ENCODE measurements at places on chromosomes 2 and 18. TPM values are rescaled to one million over a fixed set of nuclear protein-coding genes. Genes with fewer than 3 reads are reported as not detected.

DNA sequence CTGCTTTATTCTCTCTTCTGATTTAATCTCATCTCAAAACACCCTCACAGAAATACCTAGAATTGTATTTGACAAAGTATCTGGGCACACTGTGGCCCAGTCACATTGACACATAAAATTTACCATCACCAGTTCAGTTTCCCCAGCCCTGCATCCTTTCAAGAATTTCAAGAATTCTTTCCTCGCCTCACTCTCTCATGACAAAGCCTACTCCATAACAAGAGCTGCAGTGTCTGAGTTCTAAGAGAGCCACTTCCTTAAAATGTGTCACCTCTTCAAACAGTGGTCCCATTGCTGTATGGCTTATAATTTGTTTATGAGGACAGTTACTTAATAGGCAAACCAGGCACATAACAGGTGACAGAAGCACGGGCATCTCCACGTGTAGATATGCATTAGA is 90.9 kb upstream of the STK39 start:
- DNase-seq, result no peak
- H3K36me3 ChIP-seq, result no peaks in the 10 kb centered on the region
- no peaks in the 10 kb centered on the region for H3K4me1 ChIP-seq
- no peak overlapping the region for H3K4me3 ChIP-seq

- no peaks in the 10 kb centered on the region for H3K36me3 ChIP-seq
- peaks cover 61% of the 10 kb centered on the region for H3K4me1 ChIP-seq
- no peak overlapping the region for H3K4me3 ChIP-seq
- no peak for DNase-seq
- no peaks in the 10 kb centered on the region for H3K27me3 ChIP-seq
- peak overlapping the region; percentile 73 for H3K27ac ChIP-seq
These were observed 122.9 kb downstream of the COPS8 start for GRCh38 chr2:237208373-237209260.

DNA sequence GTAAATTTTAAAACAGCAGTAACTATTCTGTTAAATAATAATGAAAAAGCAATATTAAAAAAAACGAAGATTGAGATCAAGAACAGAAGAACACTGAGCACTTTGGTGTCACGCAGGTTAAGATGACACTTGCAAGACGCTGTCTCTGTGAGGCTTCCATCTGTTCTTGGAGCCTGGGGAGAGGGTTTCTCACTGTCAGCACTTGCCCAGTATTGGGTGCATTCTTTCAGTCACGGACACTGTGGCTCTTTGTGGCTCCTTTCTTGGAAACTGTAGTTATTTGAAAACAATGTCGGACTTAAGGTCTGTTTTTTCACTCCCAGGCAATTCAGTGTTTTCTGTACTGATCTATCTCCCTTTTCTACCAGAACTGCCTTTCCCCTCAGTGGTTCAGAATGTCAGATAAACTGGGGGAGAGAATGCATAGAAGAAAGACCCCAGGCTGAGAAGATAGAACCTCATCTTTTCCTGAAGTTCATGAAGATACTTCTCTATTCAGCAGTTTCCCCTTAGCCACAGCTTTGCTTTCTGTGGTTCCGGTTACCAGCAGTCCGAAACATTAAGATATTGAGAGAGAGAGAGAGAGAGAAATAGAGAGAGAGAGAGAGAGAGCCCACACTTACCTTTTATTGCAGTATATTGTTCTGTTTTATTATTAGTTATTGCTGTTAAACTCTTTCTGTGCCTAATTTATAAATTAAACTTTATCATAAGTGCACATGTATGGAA is 283.3 kb downstream of the DCDC2C start:
- H3K36me3 ChIP-seq, result no peaks in the 10 kb centered on the region
- no peak overlapping the region for H3K27ac ChIP-seq
- no peak overlapping the region for H3K4me3 ChIP-seq
- no peaks in the 10 kb centered on the region for H3K4me1 ChIP-seq
- DNase-seq, result no peak
- no peaks in the 10 kb centered on the region for H3K27me3 ChIP-seq

GRCh38 chr18:13572721-13573120 is 153.6 kb downstream of the FAM210A start:
- H3K36me3 ChIP-seq, result no peaks in the 10 kb centered on the region
- no peak for DNase-seq
- no peak overlapping the region for H3K4me3 ChIP-seq

- peak overlapping the region; percentile 81 for H3K4me3 ChIP-seq
- peaks cover 60% of the 10 kb centered on the region for H3K4me1 ChIP-seq
- H3K27me3 ChIP-seq, result no peaks in the 10 kb centered on the region
- H3K27ac ChIP-seq, result peak overlapping the region; percentile 94
These were observed 585 bp upstream of the MOB1A start for GRCh38 chr2:74179063-74179865.

GRCh38 chr18:28712796-28713425 is 536.0 kb upstream of the CDH2 start:
- no peak overlapping the region for H3K27ac ChIP-seq
- no peaks in the 10 kb centered on the region for H3K4me1 ChIP-seq
- no peak for DNase-seq
- no peak overlapping the region for H3K4me3 ChIP-seq
- H3K36me3 ChIP-seq, result no peaks in the 10 kb centered on the region

DNA sequence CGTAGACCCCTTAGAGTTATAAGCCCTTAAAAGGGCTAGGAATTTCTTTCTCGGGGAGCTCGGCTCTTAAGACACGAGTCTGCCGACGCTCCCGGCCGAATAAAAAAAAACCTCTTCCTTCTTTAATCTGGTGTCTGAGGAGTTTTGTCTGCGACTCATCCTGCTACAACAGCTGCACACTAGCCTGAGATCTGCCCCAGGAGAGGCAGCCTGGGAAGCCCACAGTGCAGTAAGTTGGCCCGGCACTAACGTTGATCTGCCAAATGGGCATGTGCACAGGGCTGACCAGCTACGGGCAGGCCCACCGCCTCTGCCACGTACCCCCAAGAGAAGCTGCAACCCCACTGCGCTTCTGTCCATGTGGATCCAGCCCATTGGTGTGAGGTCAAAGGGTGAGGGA is 8.4 kb upstream of the LIMS2 start:
- DNase-seq, result peak; percentile 56
- no peaks in the 10 kb centered on the region for H3K36me3 ChIP-seq
- peaks cover 13% of the 10 kb centered on the region for H3K4me1 ChIP-seq
- no peak overlapping the region for H3K4me3 ChIP-seq

- no peaks in the 10 kb centered on the region for H3K27me3 ChIP-seq
- no peak overlapping the region for H3K4me3 ChIP-seq
- no peaks in the 10 kb centered on the region for H3K4me1 ChIP-seq
- no peak overlapping the region for H3K27ac ChIP-seq
- H3K36me3 ChIP-seq, result no peaks in the 10 kb centered on the region
These were observed 83.6 kb downstream of the ASXL2 start for GRCh38 chr2:25794544-25795276.

- peaks cover 2% of the 10 kb centered on the region for H3K4me1 ChIP-seq
- DNase-seq, result no peak
- H3K27ac ChIP-seq, result no peak overlapping the region
- H3K4me3 ChIP-seq, result no peak overlapping the region
- no peaks in the 10 kb centered on the region for H3K36me3 ChIP-seq
These were observed 403.8 kb upstream of the ID2 start for GRCh38 chr2:8277921-8278571.

DNA sequence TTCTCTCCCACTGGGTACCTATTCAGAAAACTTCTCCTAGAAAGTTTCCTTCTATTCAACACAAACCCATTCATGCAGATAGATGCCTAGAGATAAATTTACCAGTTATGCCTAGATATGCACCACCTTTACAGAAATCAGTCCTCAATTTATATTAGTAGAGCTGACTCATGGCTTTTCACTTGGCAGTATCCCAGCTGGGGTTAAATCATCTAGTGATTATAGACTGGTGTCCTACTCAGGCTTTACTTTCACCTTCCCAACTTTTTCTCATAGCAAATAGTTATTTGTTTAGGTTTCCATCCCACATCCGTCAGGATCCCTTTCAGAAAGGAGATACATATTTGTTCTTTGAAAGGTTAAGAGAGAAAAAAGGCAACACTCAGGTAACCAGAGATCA is 124.5 kb downstream of the AQP4 start:
- no peak for DNase-seq
- H3K27ac ChIP-seq, result no peak overlapping the region
- no peaks in the 10 kb centered on the region for H3K27me3 ChIP-seq
- H3K4me1 ChIP-seq, result no peaks in the 10 kb centered on the region
- H3K4me3 ChIP-seq, result no peak overlapping the region

GRCh38 chr2:178273787-178274360 is 79.6 kb downstream of the OSBPL6 start:
- DNase-seq, result no peak
- no peaks in the 10 kb centered on the region for H3K4me1 ChIP-seq
- no peak overlapping the region for H3K27ac ChIP-seq
- no peaks in the 10 kb centered on the region for H3K27me3 ChIP-seq

DNA sequence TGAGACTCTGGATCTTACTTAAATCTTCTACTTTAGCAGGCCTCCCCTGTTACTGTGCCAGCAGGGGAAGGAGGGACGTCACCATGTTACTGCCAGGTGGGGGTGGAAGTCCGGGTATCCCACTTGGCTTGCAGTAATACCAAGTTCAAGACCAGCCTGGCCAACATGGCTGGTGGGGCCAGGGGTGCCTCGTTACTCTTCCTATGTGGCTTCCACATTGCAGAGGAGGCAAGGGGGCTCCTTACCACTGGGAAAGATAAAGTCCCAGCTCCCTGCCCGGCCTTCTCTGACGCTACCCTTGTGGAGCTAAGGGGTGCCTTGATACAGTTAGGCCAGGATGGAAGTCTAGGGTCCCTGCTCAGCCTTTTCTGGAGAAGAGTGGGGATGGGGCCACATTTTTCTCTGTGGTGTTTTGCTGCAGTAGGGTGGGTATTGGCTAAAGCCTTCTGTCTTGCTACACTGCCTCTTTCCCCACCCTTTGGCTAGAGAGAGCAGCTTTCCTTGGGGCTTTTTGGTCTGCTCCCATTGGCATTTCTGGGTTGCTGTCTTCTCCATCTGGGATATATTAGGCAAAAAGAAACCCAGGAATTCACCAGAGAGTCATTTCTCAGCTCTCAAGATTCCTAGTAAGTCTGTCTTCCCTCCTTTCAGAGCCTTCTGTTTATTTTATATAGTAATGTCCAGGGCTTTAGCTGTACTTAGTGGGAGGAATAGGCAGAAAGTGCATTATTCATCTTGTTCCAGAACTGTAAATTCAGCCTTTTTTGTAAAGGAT is 21.9 kb downstream of the ELMOD3 start:
- H3K36me3 ChIP-seq, result peaks cover 73% of the 10 kb centered on the region
- no peak for DNase-seq
- no peak overlapping the region for H3K4me3 ChIP-seq
- no peak overlapping the region for H3K27ac ChIP-seq
- no peaks in the 10 kb centered on the region for H3K27me3 ChIP-seq

- no peaks in the 10 kb centered on the region for H3K4me1 ChIP-seq
- no peaks in the 10 kb centered on the region for H3K27me3 ChIP-seq
- no peak for DNase-seq
- H3K27ac ChIP-seq, result no peak overlapping the region
These were observed 393.8 kb downstream of the DCDC2C start for GRCh38 chr2:4096978-4097766.

GRCh38 chr2:68214381-68214780 is 38.0 kb downstream of the PPP3R1 start:
- peaks cover 24% of the 10 kb centered on the region for H3K4me1 ChIP-seq
- no peak for DNase-seq
- no peak overlapping the region for H3K27ac ChIP-seq

The CNOT9 gene
- 25.2 TPM for total RNA-seq

The MOCOS gene
- 0.25 TPM for total RNA-seq

The INO80C gene
- total RNA-seq, result 20.0 TPM

The SRD5A2 gene
- total RNA-seq, result not detected

The UGGT1 gene
- 31.0 TPM for total RNA-seq

The SYT4 gene
- not detected for total RNA-seq

The LOXL3 gene
- total RNA-seq, result 1.9 TPM

The LOXHD1 gene
- total RNA-seq, result 1.9 TPM

The LGALSL gene
- 9.6 TPM for total RNA-seq

The RNU2-63P gene
- total RNA-seq, result not detected

The FAM237A gene
- 1.4 TPM for total RNA-seq

The ARHGEF4 gene
- 2.3 TPM for total RNA-seq

The IL18RAP gene
- total RNA-seq, result 0.22 TPM
